ENCODE measurements at places on chromosomes 5 and 9.

DNA sequence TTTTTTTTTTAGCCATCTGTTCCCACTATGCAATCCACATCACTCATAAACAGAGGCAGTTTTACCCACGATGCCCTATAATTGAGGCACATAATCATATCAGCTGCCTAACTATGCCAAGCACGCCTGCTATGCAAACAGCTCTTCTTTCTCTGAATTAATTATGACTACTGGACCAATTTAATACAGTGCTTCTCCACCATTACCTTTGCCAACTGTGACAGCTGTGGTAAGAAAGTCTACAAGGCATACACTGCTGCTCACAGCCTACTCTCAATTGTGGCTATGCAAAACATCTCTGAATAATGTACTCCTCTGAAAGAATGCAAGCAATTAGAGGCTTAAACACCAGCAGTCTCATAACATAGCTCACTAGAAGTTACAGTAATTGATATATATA lies 97.1 kb downstream of the DTWD2 start:
- DNase-seq = no peak

DNA sequence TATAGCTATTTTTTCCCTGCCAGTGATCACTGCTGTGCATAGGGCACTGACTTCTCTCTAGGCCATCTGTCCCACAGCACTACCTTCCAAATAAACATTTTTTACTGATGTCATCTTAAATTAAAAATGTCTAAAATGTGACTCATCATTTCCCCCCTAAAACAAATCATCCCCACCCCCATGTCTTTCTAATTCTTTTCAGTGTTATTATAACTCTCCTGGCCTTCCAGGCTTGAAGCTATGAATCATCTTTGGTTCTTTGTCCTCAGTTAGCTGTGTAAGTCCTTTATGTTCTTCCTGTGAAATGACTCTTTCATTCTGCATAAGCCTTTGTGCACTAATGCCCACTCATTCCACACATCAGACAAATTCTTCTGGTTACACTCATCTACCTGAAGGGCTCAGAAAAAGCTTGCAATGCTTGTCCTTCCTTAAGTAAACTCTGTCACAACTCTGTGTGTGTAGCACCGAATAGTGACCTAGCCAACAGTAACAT lies 78.1 kb downstream of the CFAP95 start:
- DNase-seq = no peak

GRCh38 chr5:80246995-80247729 lies 8.7 kb downstream of the SERINC5 start:
- no peak for DNase-seq

GRCh38 chr9:18480662-18481093 lies 6.7 kb downstream of the ADAMTSL1 start:
- no peak for DNase-seq
